ENCODE measurements at places on chromosomes 7 and 10. TPM values are rescaled to one million over a fixed set of nuclear protein-coding genes. Genes with fewer than 3 reads are reported as not detected.

The TAS2R3 gene
- 0.59 TPM for total RNA-seq

The NPC1L1 gene
- 0.07 TPM for total RNA-seq

The CDH23 gene
- 2.6 TPM for total RNA-seq

The CPVL gene
- total RNA-seq = not detected

The NHLRC2 gene
- 23.7 TPM for total RNA-seq

The ATG9B gene
- 3.5 TPM for total RNA-seq

The RPEL1 gene
- total RNA-seq = 0.10 TPM

The SKIDA1 gene
- total RNA-seq = 0.21 TPM

The GIMAP5 gene
- 48.3 TPM for total RNA-seq

The OR2A12 gene
- total RNA-seq = not detected

The PGAM2 gene
- total RNA-seq = 0.27 TPM

The CDHR1 gene
- total RNA-seq = 0.75 TPM

The TMEM178B gene
- total RNA-seq = 0.58 TPM

The ANXA7 gene
- total RNA-seq = 138 TPM

The FKBP6 gene
- total RNA-seq = not detected

The EGR2 gene
- total RNA-seq = 68.2 TPM

The ITIH5 gene
- not detected for total RNA-seq

The SPDYE2 gene
- not detected for total RNA-seq

The BHLHA15 gene
- total RNA-seq = 0.67 TPM

The TOMM7 gene
- total RNA-seq = 279 TPM

The OR2A2 gene
- total RNA-seq = not detected

The CPA2 gene
- 0.14 TPM for total RNA-seq

The NOS3 gene
- total RNA-seq = 13.2 TPM

Data from activated CD4-positive, alpha-beta memory T cell treated with anti-CD3 and anti-CD28 coated beads for 36 hours (primary cell).